ENCODE measurements at places on chromosomes 3 and 15. TPM values are rescaled to one million over a fixed set of nuclear protein-coding genes. Genes with fewer than 3 reads are reported as not detected.
A peak's percentile ranks its signal among the peaks of the same experiment; 100 is the strongest.

GRCh38 chr3:68878322-68878721 lies 54.0 kb downstream of the TAFA4 start:
- DNase-seq: peak; percentile 3
- H3K4me1 ChIP-seq: no peaks in the 10 kb centered on the region
- no peak overlapping the region for H3K4me3 ChIP-seq
- no peaks in the 10 kb centered on the region for H3K36me3 ChIP-seq
- no peaks in the 10 kb centered on the region for H3K27me3 ChIP-seq

GRCh38 chr15:77546050-77546501 lies 86.6 kb downstream of the LINGO1 start:
- no peaks in the 10 kb centered on the region for H3K36me3 ChIP-seq
- H3K27me3 ChIP-seq: no peaks in the 10 kb centered on the region
- H3K4me1 ChIP-seq: peaks cover 14% of the 10 kb centered on the region

DNA sequence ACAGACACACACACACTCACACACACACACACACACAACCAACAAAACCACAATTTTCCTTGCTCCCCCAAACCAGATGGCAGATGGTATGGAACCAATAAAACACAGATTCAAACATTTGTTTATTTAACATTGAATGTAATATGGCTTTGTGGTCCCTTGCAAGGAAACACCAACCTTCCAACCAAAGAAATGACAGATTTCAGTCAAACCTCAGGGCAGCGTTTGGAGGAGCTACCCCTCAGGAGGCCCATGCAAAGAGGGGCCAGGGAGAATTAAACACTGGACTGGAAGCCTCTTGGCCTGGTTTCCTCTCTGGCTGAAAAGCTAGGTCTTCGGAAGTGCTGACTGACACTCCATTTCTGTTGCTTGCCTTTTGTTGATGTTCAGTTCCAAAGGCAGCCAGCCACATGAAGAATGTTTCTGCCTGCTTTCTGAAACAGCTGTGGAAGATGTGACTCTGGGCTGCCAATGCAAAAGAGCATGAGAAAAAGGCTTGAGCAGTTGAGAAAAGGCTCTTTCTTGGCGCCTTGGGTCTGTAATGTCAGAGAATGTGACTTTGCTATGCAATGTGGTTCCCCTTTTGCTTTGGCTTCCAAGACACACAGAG lies 296.1 kb downstream of the RPLP1 start:
- no peak overlapping the region for H3K4me3 ChIP-seq
- H3K27me3 ChIP-seq: peaks cover 7% of the 10 kb centered on the region
- H3K4me1 ChIP-seq: peaks cover 16% of the 10 kb centered on the region
- no peaks in the 10 kb centered on the region for H3K36me3 ChIP-seq
- no peak overlapping the region for H3K27ac ChIP-seq

GRCh38 chr15:101246824-101247745 lies 4.8 kb downstream of the CHSY1 start:
- H3K4me3 ChIP-seq: no peak overlapping the region
- no peak for DNase-seq
- H3K27ac ChIP-seq: peak overlapping the region; percentile 25
- H3K4me1 ChIP-seq: peaks cover 76% of the 10 kb centered on the region

DNA sequence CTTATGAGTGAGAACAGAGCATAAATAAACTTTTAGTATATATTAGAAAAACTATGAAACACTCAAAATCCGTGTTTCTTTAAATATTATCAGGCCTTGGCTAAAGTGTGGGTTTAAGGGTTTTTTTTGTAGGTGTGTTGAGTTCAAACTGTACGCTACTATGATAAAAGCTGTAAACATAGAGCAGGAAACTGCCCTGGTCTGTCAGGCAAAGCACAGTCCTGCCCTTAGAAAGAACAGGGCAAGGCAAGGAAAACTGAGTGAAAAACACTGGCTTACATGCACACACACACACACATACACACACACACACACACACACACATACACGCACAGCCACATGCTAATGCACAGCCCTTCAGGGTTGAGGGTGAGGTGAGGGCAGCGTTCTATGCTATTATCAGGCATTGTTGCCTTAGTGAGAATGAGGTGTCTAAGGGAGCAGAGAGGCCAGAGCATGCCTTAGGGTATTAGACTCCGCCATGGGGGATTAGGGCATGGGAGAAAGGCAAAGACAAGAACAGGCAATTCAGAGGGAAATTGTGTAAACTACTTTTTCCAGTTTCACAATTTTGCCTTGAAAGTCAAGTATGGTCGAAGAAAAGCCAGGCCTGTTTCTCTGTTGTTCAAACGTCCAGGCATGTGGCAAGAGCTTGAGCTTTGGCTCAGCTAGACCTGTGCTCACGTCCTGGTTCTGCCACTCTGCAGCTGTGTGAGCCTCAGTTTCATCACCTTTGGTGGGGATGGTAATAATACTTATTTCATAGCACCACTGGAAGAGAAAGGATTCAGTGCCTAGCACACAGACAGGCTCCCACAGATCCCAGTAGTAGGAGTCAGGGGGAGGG lies 36.3 kb upstream of the TPM1 start:
- H3K4me1 ChIP-seq: no peaks in the 10 kb centered on the region
- no peaks in the 10 kb centered on the region for H3K27me3 ChIP-seq
- H3K36me3 ChIP-seq: no peaks in the 10 kb centered on the region
- DNase-seq: no peak
- no peak overlapping the region for H3K4me3 ChIP-seq
- H3K27ac ChIP-seq: no peak overlapping the region

DNA sequence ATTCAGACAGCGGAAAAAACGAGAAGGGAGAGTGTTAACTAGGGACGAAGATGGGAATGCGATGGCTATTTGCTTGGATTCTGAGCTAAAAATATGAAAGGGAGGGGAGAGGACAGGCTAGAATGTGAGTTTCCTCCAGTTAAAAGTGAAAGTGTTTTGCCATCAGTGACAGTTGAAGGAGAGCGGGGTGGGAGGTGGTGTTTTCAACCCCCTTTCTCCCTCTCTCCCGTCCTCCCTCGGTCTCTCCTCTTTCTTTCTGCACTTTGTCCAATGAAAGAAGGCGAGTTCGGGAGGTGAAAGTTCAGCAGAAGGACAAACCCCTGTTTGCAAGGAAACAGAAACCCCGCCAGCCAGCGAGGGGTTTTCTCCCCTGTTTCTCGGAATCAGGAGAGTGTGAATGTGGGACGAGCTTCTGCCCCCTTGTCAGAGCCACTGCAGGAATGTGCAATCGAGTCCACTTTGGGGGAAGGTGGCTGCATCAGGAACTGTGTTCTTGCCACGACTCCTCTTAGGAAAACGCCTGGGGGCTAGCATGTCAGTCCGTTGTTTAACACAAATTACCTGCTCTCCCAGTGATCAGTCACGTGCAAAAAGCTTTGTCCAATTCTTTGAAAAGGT lies 975 bp upstream of the FOXP1 start:
- DNase-seq: peak; percentile 65
- H3K36me3 ChIP-seq: no peaks in the 10 kb centered on the region
- H3K27ac ChIP-seq: peak overlapping the region; percentile 97

- peaks cover 74% of the 10 kb centered on the region for H3K36me3 ChIP-seq
- DNase-seq: no peak
- no peak overlapping the region for H3K27ac ChIP-seq
- no peaks in the 10 kb centered on the region for H3K4me1 ChIP-seq
Measured at GRCh38 chr15:68187559-68187958, 17.6 kb downstream of the CALML4 start.

DNA sequence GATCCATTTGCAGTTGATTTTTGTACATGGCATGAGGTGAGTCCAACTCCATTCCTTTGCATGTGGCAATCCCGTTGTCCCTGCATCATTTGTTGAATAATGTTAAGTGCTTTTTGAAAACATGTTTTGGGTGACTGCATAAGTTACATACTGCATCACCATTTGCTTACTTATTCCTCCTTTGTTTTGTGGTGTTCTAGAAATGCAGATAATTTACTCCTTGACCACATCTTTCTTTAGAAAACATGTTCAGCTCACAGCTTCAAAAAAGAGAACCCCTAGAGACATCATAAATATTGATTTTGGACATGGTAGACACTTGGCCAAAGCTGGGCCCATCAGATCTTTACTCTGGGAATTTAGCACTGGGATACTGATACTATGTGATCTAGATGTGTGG lies 135.3 kb upstream of the DAZL start:
- DNase-seq: no peak
- H3K27me3 ChIP-seq: no peaks in the 10 kb centered on the region
- H3K4me1 ChIP-seq: no peaks in the 10 kb centered on the region
- no peaks in the 10 kb centered on the region for H3K36me3 ChIP-seq

DNA sequence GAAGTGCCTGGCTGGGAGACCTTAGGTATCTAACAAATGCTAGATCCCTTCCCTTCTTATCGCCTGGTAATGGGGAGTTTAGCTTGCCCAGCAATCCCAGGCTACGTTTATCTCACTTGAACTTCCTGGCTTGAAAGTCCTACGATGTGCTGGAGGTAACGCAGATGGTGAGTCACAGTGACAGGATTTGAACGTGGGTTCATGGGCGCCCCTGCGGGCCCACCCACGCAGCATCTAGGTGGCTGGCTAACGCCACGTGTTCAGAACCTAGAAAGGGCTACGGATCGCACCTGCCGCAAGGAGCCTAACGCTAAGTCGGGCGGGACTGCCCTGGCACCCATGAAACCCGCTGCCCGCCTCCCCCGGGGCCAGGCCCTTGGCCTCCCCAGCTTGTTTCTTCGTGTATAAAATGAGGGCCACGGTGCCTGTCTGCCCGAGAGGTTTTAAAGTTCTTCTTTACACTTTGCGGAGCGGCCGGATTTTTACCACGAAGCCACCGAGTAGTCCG lies 600 bp upstream of the USP3 start:
- H3K36me3 ChIP-seq: no peaks in the 10 kb centered on the region
- H3K27ac ChIP-seq: peak overlapping the region; percentile 99
- peak overlapping the region; percentile 71 for H3K4me3 ChIP-seq

- no peak overlapping the region for H3K4me3 ChIP-seq
- H3K36me3 ChIP-seq: no peaks in the 10 kb centered on the region
- H3K27ac ChIP-seq: no peak overlapping the region
- no peak for DNase-seq
Measured at GRCh38 chr3:69433121-69433968, 47.5 kb upstream of the FRMD4B start.

DNA sequence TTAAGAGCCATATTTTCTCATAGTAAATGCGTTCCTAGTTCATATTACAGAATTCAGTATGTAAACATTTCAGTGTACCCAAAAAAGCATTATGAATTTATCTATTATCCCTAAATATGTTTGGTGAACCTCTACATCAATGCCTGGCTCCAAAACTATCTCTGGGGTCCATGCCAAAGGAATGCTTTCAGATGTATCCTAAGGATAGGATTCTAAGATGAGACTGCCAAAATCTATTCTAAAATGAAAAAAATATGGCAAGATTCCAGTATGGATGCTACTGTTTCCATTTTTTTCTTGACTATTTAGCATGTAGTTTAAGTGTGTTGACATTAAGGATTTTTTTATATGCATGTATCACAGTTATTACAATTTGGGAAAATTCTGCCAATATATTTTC lies 18.8 kb downstream of the EIF5A2 start:
- H3K36me3 ChIP-seq: no peaks in the 10 kb centered on the region
- no peaks in the 10 kb centered on the region for H3K27me3 ChIP-seq
- H3K4me1 ChIP-seq: no peaks in the 10 kb centered on the region
- H3K4me3 ChIP-seq: no peak overlapping the region
- no peak for DNase-seq

DNA sequence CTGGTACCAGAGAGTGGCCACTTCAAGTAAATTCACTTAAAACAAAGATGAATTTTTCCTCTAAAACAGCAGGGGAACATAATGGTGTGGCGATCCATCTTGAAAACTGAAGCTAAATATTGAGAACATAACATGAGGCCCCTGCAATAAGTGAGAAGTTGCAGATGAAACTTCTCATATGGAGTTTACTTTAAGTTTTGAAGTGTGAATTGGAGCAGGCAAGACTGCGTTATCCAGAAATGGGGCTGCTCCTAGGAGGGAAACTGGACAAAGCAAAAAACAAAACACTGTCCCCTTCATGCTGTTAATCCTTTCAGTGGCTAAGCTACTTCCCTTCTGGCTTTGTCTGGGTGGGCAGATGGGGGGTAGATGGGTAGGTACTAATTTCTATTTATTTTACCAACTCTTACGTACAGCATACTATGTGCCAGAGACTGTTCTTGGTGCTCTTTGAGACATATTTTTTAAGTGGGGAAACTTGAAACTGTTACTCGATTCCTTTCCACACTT lies 172.8 kb downstream of the TAFA4 start:
- no peaks in the 10 kb centered on the region for H3K4me1 ChIP-seq
- H3K27ac ChIP-seq: no peak overlapping the region
- no peaks in the 10 kb centered on the region for H3K27me3 ChIP-seq

- no peaks in the 10 kb centered on the region for H3K27me3 ChIP-seq
- H3K27ac ChIP-seq: no peak overlapping the region
- H3K4me3 ChIP-seq: no peak overlapping the region
- peaks cover 26% of the 10 kb centered on the region for H3K4me1 ChIP-seq
Measured at GRCh38 chr15:51846463-51847230, 17.2 kb downstream of the TMOD3 start.

GRCh38 chr3:46942076-46942475 lies 34.5 kb downstream of the CCDC12 start:
- H3K4me1 ChIP-seq: peaks cover 59% of the 10 kb centered on the region
- no peaks in the 10 kb centered on the region for H3K27me3 ChIP-seq
- no peak overlapping the region for H3K4me3 ChIP-seq
- DNase-seq: no peak
- H3K36me3 ChIP-seq: no peaks in the 10 kb centered on the region

GRCh38 chr15:40427188-40427587 lies 13.6 kb upstream of the BAHD1 start:
- H3K4me3 ChIP-seq: no peak overlapping the region
- peaks cover 2% of the 10 kb centered on the region for H3K36me3 ChIP-seq
- no peaks in the 10 kb centered on the region for H3K27me3 ChIP-seq
- no peak overlapping the region for H3K27ac ChIP-seq
- no peak for DNase-seq
- H3K4me1 ChIP-seq: no peaks in the 10 kb centered on the region

DNA sequence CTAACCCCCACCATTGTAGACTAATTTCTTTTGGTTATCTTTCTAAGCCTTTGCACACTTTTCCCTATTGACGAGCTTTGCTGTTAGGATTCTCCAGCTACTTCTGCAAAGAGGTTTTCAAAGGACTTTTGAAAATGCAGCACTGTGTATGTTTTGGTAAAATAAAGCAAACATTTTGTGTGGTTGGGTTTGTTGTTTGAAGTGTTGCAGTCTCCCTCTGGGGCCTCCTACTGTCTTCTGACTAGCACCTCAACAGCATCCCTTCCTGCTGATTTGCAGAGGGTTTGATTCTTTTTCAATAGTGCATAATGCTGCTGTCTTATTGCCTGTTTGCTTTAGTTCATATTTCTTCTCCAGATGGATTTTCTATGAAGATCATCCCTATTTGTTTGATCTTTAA lies 775.1 kb upstream of the CFAP20DC start:
- H3K27ac ChIP-seq: no peak overlapping the region
- no peaks in the 10 kb centered on the region for H3K4me1 ChIP-seq
- no peak for DNase-seq
- H3K27me3 ChIP-seq: no peaks in the 10 kb centered on the region

GRCh38 chr3:128504963-128505730 lies 12.1 kb upstream of the GATA2 start:
- H3K4me3 ChIP-seq: no peak overlapping the region
- no peak overlapping the region for H3K27ac ChIP-seq
- peaks cover 5% of the 10 kb centered on the region for H3K27me3 ChIP-seq
- no peak for DNase-seq

Gene PAQR9
- total RNA-seq: not detected

Gene SLC30A4
- 11.0 TPM for total RNA-seq

Gene ACTC1
- not detected for total RNA-seq

Gene ZDHHC23
- 72.6 TPM for total RNA-seq

Gene PIK3R4
- total RNA-seq: 27.1 TPM

Gene ITPKA
- total RNA-seq: not detected

Gene ALDH1L1
- total RNA-seq: not detected

Gene LRRC2
- total RNA-seq: not detected

Gene LTK
- 4.4 TPM for total RNA-seq

Gene TRIM42
- not detected for total RNA-seq

Gene SNX22
- 43.0 TPM for total RNA-seq

Gene CCRL2
- 2.3 TPM for total RNA-seq

Gene SCAMP5
- 0.59 TPM for total RNA-seq

Gene SLC9A9
- total RNA-seq: 18.7 TPM

Data from B cell (primary cell).